ENCODE measurements at places on chromosomes 1 and 21.

- no peak for DNase-seq
Measured at GRCh38 chr1:145710291-145711027, 3.3 kb upstream of the PDZK1 start.

- no peak for DNase-seq
Measured at GRCh38 chr1:170705981-170706380, 42.0 kb downstream of the PRRX1 start.

GRCh38 chr1:167842872-167843271, 71.1 kb downstream of the ADCY10 start:
- no peak for DNase-seq

- no peak for DNase-seq
Measured at GRCh38 chr1:234120327-234120944, 216.0 kb downstream of the SLC35F3 start.

- no peak for DNase-seq
Measured at GRCh38 chr1:208437401-208437800, 193.2 kb upstream of the PLXNA2 start.

DNA sequence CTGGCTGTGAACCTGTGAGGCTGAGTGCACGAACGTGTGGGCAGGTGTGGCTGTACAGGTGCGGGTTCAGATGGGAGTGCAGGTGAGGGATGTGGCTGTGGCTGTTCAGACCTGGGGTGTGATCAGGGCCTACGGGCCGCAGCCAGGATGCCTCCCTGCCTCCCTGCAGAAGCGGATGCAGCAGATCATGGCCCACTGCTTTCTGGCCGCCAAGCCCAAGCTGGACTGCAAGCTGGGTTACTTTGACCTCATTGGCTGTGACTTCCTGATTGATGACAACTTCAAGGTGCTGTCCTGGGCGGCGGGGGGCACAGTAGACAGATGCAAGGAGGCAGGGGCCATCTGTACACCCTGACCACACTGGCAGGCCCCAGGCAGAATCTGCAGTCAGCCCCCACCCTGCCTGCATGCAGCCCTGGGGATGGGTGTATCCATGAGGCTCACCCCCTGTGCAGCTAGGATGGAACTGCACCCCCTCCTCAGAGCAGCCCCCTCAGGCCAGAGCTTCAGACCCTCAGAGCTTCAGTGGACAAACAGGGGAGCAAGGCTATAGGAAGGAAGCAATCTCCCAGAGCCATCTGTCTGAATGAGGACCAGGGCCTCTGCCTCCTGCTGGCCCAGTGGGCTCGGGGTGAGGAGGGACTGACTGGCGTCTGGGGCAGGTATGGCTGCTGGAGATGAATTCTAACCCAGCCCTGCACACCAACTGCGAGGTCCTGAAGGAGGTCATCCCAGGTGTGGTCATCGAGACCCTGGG, 9.8 kb downstream of the TNFRSF18 start:
- peak; percentile 5 for DNase-seq

- no peak for DNase-seq
Measured at GRCh38 chr1:102550729-102551384, 554.1 kb upstream of the OLFM3 start.

GRCh38 chr1:115768549-115768948, at the start of gene CASQ2:
CASQ2 (minus strand) TSS chr1:115768714; CDS start chr1:115768541, 173 bp downstream.
- no peak for DNase-seq

DNA sequence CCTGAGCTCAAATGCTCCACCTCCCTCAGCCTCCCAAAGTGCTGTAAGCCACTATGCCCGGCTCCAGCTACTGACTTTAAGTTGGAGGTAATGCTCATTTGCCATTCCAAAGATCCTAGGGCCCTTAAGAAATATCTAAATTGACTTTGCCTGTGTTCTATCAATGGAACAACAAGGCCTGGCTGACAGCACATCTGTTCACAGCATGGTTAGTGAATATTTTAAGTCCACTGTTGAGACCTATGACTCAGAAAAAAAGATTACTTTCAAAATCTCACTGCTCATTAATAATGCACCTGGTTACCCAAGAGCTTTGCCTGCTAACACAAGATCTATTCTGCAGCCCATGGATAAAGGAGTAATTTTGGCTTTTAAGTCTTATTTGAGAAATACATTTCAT, 3.5 kb upstream of the SSX2IP start:
- no peak for DNase-seq

GRCh38 chr1:11882814-11883538, 24.2 kb upstream of the NPPB start:
- DNase-seq = no peak

DNA sequence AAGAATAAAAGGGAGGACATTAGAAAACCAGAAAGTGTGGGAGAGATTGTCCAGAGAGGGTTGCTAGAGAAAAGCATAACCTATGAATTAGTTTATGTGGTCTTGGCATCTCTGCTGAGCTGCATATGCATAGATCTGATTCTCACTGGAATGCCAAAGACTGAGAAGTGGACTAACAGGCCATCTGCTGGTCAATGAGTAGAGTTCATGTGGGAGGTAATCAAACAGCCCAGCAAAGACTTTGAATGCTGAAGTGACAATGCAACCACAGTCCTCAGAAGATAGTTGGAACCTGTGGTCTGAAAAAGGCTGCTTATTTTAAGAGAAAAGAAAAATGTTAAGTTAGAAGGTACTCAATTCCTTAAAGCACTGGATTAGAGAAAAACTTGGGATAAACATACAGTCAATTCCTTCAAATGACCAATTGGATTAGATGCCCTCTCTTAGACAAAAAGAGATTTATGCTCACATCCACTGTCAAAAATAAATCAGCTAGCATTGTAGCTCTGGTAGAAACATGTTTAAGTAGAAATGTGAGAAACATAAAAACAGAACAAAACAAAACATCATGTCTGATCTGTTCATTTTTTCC, 382.8 kb downstream of the AMY1C start:
- DNase-seq = no peak

- no peak for DNase-seq
Measured at GRCh38 chr21:43337901-43338655, 88.9 kb downstream of the SIK1 start.

GRCh38 chr1:163335216-163335615, 13.5 kb downstream of the NUF2 start:
- DNase-seq = no peak

GRCh38 chr1:15077384-15077783, 76.2 kb upstream of the TMEM51 start:
- DNase-seq = no peak

DNA sequence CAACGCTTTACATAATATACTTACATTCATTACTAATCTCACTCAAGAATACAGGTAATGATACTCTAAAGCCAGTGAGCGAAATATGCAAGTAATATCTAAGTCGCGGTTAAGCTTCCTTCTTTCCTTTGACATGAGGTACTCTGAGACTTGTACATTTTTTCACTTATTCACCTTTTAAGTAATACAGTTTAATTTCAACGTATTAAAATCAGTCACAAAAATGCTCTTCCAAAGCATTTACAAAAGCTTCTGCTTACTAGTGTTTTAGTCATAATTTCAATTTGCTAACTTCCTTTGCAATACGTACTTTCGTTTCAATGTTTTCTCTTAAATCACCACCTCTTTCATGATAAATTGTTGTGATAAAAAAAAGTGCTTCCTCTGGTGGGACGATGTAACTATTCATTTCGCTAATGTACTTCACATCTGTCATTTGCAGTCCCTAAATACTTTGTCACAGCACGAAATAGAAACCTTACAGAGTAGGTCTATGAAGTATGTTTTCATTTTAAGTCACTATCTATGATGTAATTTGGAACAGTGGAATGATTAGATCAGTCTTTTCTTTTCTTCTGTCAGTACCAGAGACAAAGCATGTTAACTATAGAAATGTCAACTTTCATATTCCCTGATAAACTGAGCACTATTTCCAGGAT, 34.0 kb upstream of the ADGRL4 start:
- no peak for DNase-seq

DNA sequence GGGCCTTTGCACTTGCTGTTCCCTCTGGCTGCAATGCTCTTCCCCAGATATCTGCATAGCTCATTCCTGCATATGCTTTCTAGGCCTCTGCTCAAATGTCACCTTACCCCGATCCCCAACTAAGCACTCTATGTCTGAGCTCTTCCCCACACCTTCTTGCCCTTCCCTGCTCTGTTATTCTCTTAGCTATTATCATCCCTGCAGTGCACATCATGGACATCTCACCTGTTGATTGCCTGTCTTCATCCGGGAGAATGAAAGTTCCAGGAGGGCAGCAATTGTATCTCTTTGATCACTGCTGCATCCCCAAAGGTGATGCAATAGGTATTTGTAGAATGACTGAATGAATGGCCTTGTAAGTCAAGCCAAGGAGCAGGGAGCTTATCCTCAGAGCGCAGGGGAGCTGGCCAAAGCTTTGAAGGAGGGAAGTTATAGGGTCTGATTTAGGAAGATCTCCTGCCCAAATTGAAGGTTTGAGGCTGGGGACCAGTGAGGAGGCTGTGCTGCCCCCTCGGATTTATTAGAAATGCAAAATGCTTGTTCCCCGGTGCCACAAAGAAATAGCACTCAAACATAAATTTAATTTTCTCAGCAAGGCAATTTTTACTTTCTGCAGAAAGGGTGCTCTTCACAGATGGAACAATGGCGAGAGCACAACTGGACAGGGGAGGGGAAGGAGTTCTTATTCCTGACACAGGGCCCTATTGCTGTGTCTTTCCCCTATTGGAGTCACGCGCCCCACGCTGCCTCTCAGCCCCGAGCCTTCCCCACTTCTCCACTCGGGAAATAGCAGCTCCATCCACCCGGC, 631.1 kb downstream of the MATN1 start:
- DNase-seq = no peak

- no peak for DNase-seq
Measured at GRCh38 chr1:116309090-116309870, 63.8 kb upstream of the ATP1A1 start.

GRCh38 chr1:173099166-173099565, 48.4 kb upstream of the TNFSF18 start:
- no peak for DNase-seq

DNA sequence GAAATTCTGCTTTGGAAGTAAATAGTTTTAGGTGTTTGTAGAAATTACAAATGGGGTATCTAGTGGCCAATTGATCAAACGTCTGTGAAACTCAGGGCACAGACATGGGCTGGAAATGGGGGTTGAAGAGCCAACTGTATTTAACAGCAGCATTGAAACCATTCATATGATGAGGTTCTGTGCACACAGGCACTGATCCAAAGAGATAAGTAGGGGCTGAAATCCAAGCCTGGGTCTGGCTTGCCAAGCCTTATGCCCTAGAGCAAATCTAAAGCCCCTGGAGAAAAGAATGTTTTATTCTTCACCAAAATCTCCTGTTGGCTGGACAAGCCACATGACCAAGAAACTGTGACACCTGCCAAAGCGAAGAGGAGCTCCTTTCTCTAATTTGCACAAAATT, 67.6 kb upstream of the ST6GALNAC5 start:
- DNase-seq = no peak

GRCh38 chr1:179066471-179066870, 15.4 kb upstream of the TOR3A start:
- DNase-seq = no peak

DNA sequence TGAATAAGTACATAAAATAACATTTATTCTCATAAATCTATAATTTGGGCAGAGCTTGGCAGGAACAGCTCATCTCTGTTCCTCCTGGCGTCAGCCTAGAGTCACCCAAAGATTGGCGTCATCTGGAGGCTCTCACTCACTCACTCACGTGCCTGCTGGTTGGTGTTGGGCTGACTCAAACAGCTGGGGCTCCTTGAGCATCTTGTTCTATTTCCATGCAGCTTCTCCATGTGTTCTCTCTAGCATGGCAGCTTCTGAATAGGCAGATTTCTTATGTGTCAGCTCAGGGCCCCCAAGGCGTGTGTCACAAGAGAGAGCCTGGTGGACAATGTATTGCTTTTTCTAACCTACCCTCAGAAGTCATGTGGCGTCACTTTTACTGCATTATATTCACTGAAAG, 70.6 kb upstream of the RAB3GAP2 start:
- DNase-seq = no peak

DNA sequence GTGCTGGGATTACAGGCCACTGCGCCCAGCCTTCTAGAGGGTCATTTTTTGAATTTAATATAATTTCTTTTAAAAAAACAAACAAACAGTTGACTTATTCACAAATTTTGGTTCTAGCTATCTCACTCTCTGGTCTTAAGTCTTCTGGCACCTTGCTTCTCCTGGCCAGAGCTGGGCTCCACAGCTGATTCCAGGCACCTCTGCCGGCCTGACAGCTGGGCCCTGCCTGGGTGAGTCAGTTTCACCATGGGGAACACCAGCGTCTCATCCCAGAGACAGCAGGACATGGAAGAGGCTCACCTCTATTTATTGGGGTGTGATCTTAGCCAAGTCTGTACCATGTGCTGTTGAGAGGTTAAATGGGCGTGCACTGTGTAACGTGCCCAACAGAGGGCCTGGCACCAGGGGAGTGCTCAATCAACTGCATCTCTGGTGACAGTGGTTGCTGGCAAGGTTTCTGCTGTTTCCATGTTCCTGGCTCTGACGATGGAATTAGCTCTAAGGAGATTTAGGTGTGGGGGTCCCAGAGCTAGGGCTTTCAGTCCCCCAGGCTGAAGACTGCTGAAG, 956 bp downstream of the CPLANE2 start:
- no peak for DNase-seq

GRCh38 chr1:145917595-145917994, 922 bp downstream of the PEX11B start:
- DNase-seq = no peak

GRCh38 chr21:35436899-35437298, 387.8 kb upstream of the RUNX1 start:
- no peak for DNase-seq

DNA sequence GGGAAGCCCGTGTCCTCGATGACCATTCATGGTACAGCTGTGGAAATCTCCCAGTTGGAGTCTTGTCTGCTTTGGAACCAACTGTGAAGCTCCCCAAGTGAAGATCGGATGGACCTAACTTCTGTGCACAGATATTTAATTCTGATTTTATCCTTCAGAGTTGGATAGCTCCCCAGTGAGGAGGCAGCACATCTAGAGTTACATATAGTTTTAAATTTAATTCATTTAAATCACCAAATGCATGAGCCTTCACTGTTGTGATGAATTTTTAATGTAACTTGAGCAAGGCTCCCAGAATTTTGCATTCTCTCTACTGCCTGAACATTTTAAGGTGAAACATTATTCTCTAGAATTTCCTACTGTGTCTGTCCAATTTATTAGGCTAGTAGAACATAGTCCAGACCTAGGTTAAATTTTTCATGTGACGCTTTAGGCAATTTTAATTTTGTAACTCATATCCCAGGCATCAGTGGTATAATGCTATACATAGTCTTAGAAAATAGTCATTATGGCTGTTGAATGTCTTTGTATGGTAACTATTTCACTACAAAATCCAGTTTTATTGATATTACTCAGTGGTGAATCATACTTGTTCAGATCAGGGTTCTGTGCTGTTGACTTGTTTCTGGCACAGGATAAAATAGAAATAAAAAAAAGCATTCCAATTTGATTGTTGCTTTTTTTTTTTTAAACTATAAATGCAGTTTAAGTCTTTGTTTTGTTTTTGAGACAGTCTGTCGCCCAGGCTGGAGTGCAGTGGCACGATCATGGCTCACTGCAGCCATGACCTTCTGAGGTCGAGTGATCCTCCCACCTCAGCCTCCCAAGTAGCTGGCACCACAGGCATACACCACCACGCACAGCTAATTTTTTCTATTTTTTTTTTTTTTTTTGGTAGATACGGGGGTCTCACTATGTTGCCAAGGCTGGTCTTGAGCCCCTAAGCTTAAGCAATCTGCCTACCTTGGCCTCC, 66.9 kb downstream of the PRDM2 start:
- no peak for DNase-seq

GRCh38 chr1:228955691-228956090, 220.4 kb downstream of the RHOU start:
- no peak for DNase-seq
